HCEC 1CT (cell line): ENCODE measurements at places on chromosomes 12 and 14.

GRCh38 chr12:19003141-19003540, 126.4 kb upstream of the PLEKHA5 start:
- DNase-seq: no peak

GRCh38 chr12:110640275-110641025, 26.5 kb downstream of the TCTN1 start:
- DNase-seq: no peak

- DNase-seq: peak; percentile 55
These were observed 70.7 kb upstream of the SSTR1 start for GRCh38 chr14:38137005-38137404.

DNA sequence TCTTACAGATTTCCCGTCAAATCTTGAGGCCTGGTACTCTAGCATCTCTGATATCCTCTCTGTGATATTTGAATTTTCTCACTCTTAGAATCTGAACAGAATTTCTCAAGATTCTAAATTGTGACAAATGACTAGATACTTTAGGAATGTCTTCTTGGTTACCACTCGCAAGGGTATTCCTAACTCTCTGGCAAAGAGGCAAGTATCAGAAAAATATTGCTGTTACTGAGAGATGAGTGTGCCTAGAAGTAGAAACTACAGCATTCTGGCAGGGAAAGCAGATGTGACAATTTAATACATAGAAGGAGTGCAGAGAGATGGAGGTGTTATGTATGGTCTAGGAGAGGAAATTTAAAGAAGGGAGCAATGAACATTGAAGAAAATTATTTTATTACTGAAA, 467.8 kb downstream of the LRIG3 start:
- DNase-seq: peak; percentile 30

DNA sequence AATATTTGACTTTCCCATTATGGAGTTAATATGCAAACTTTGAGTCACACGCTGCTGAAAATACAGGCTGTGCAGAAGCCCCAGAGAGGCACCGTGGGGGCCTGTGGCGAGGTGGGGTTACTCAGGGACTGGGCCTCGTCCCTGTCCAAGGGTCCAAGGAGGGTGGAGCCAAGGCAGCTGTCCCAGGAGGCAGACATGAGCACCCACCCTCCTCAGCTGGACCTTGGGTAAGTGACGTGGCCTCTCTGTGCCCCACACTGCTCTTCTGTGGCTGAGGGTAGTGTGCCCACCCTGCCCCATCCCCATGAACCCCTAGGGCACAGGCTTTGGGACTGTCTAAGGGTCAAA, 39.4 kb downstream of the FAM222A start:
- no peak for DNase-seq
